ENCODE measurements at places on chromosomes 2 and 18. TPM values are rescaled to one million over a fixed set of nuclear protein-coding genes. Genes with fewer than 3 reads are reported as not detected.

DNA sequence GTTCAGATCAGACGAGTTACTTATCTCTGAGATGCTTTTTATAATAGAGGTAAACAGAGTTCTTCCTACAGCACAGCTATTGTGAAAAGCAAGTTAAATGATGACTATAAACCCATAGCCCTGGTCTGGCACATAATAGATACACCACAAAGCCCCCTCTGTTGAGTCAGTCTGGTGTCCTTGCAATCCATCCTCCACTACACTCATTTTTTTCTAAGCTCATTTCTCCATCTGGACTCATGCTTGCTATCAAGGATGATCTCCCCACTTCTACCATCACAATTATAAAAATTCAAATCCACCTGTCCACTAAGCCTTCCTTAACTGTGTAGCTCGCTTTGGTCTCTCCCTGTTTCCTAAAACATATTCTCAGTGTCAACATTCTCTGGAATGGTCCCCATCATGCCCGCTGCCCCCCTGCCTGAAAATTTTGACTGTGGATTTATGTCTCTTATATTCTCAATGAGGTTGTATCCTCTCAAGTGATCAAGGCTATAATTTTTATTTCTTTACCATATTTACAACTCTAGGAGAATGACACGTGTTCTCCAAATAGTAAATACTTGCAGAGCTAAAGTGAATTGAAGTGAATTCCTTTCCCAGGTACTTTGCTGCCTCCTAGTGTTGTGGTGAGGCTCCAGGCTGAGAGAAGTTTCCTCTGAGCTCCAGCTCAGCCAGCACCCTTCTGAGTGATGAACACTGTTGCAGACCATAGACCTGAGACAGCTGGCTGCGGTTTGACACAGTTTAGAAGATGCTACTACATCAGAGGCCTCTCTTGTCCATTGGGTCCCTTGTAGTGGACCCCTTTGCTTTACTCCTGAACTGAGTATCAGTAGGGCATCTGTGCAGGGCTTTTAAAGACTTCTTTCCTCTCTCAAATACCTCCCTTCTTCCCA is 108.7 kb downstream of the DPP10 start:
- peak; percentile 76 for DNase-seq

- DNase-seq, result no peak
Observed at GRCh38 chr2:27652790-27653189, 10.6 kb downstream of the SUPT7L start.

GRCh38 chr2:28082131-28082530 is 191.6 kb downstream of the BABAM2 start:
- DNase-seq, result no peak

DNA sequence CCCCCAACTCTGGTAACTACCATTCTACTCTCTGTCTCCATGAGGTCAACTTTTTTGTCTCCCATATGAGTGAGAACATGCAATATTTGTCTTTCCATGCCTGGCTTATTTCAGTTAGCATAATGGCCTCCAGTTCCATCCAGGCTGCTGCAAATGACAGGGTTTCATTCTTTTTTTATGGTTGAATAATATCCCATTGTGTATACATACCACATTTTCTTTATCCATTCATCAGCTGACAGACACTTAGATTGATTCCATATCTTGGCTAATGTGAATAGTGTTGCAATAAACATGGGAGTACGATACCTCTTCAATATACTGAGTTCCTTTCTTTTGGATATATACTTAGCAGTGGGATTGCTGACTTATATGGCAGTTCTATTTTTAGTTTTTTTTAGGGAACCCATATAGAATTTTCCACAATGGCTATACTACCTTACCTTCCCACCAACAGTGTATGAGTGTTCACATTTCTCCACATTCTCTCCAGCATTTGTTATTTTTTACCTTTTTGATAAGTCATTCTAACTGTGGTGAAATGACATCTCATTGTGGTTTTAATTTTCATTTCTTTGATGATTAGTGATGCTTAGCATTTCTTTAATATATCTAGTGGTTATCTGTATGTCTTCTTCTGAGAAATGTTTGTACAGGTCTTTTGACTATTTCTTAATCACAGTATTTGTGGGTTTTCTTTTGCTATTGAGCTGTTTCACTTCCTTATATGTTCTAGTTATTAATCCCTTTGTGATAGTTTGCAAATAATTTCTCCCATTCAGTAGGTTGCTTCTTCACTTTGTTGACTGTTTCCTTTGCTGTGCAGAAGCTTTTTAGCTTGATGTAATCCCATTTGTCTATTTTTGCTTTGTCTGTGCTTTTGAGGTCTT is 112.2 kb downstream of the SRBD1 start:
- DNase-seq, result no peak

DNA sequence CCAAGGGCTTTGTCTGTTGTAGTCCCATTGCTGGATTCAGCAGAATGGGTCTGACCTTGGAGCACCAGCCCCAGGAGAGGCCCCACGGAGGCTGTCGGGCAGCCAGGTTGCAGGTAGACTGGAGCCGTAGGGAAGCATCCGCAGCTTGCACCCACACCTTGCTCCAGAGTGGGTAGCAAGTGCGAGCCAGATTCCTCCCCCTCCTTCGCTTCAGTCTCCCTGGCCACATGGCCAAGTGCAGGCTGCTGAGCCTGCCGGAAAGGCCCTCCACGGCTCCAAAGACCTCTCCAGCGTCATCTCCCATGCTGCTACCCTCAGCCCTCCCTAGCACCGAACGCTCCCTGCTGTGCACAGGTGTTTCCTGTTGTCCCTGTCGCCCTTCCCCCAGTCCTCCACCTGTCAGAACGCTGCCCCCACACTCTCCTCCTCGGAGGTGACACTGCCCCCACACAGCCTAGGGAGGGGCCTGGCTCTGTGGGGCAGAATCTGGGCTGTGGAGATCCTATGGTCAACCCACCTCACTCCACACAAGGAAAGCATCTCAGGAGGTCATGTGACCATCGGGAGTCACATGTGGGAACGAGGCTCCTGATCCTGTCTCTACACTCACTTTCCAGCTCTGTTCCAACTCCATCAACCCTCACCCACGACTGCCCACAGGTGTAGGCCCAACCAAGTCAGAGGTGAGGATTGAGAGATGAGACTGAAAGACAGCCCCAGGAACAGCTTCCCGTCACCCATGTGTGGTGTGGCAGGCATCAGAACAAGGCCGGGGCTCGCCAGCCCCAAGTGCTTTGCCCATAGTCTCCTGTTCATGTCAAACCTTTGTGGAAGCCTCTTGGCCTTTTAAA is 8.3 kb downstream of the KCNF1 start:
- DNase-seq, result no peak

DNA sequence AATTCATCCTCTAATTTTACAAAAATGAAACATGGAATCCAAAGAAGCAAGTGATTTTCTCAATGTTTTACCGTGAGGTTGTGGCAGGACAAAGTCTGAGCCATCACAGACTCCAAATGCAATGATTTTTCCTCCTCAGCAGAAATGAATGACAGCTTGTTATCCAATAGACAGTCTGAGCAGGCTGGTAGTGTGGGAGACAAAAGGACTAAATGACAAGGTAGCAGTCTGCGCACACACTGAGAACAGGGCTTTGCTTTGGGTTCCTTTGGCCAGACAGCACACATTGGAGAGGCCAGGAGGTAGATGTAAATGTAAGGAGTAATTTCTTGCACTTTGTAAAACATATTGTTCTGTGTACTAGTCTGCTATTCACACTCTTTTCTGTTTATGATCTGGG is 50.3 kb upstream of the RGPD4 start:
- no peak for DNase-seq

- DNase-seq, result peak; percentile 50
Observed at GRCh38 chr2:86368161-86368824, 30.9 kb upstream of the REEP1 start.

DNA sequence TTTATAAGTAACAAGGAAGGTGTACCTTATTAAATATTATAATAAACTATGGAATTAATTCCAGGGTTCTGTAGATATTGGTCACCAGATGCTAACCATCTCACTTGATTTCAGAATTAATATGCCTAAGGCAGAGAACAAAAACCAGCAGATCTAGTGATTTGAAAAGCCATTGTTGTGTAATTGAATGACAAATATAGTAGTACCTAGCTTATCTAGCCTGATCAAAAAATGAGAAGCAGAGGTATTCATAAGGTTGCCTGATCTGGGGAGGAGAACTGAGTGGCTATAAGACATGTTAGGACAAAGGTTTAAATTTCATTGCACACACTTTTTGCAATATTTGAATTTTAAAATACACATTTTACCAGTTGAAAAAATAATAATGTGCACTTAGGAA is 132.0 kb upstream of the UBE2E3 start:
- DNase-seq, result no peak

- no peak for DNase-seq
Observed at GRCh38 chr18:13313006-13313686, 94.6 kb downstream of the LDLRAD4 start.

- peak; percentile 50 for DNase-seq
Observed at GRCh38 chr18:22378672-22379282, 38.9 kb downstream of the CTAGE1 start.

DNA sequence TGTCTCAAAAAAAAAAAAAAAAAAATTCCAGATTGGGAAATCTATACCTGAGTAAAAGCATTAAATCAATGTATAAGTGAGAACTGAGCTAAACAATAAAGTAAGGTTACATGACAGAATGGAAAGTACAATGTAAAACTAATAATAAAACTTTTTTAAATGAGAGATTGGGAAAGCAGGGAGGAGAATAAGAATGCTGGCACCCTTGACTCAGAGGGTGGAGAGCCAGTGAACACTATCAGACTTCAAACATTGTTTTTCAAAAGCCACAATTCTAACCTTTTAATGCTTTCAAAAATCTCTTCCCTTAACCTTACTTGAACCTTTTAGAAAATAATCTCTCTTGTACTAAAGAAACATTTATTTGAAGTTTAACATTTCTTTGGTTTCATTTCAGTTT is 63.5 kb downstream of the TBC1D8 start:
- no peak for DNase-seq

GRCh38 chr2:194526121-194526520 is 1130.9 kb upstream of the SLC39A10 start:
- DNase-seq, result no peak

DNA sequence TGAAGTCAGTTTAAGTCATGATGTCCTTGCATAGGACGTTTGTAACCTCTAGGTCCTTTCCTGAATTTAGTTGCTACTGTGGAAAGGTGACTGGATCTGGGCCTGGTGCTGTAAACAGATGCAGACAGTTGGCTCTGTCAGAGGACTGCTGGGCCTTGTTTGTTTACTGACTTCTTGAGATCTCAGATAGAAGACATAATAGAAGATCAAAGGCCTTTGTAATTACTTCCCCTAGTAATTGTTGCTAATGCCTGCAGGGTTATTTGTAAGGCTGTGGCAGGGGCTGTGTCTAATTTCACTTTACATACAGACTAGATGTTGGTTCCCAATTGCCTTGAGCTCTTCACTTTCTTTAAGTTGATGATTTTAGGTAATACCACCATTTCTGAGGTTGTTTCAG is 42.5 kb downstream of the LYPD6B start:
- DNase-seq, result no peak

DNA sequence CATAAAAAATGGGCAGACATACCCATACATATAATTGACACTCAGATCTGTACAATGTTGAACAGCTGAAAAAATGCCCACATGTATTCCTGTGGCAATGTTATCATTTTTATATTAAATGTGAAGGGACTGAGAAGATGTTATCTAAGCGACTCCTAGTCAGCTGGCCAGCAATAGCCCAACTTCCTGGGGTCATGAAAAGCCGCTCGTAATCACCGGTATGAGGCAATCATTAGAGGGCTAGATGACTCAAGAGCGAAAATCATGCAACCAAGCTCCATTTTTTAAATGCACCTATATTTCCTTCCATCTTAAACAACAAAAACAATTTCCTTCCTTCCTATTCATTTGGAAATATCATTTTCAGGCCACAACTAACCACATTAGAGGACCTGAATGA is 274.6 kb upstream of the CCDC68 start:
- no peak for DNase-seq

DNA sequence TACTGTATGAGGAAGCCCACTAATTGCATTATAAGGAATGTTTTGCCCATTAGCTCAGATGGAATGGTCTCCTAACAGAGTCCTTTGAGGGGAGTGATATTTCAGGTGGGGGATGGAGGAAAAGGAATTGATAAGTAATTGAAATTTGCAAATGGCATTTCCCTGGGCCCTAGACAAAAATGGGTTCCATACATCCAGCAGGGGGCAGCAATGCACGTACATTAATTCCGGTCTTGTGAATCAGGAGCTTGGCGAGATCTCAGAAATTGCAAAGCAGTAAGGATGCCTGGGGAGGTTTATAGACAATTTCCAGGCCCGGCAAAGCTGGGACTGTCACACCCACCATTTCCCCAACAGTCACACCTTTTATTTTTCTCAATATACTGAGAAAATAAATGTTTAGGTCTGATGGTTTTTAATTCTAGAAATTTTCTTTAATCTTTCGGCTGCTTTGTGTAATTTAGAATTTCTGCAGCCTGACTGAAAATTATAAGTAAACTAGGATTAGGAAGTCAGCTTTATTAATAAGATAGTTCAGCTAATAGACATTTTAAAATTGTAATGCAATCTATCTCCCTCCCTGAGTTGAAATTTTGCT is 122.8 kb downstream of the LYPD1 start:
- DNase-seq, result peak; percentile 69

GRCh38 chr18:48820483-48821250 is 130.1 kb downstream of the SMAD7 start:
- peak; percentile 5 for DNase-seq

DNA sequence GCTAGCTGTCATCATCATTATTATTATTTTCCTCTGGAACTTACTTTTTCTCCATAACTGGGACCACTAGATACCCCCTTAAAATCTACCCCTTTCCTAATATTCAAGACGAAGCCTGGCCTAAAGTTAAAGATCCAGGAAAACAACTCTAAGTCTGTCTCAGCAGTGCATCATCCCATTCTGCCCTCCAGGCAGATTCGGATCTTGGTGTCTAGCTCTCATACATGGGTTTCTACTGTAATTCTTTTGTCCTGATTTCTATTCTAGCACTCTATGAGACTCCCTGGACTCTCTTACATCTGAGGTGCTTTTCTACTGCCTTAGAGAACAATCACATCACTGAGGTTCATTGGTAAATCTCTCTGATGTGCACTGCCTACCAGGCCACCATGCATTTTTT is 35.5 kb downstream of the MAP2 start:
- DNase-seq, result no peak

GRCh38 chr2:214542295-214542694 is 131.4 kb downstream of the VWC2L start:
- DNase-seq, result no peak

Gene RAD51AP2
- not detected for total RNA-seq

Gene SLC40A1
- 26.3 TPM for total RNA-seq

Gene CAPN14
- 0.16 TPM for total RNA-seq

Gene SCN9A
- 35.8 TPM for total RNA-seq

Gene TMEFF2
- total RNA-seq, result not detected

Gene GRB14
- total RNA-seq, result 2.5 TPM

Gene KLHL14
- 0.64 TPM for total RNA-seq

Gene TM4SF20
- total RNA-seq, result 0.40 TPM

Gene UGT1A5
- 18.3 TPM for total RNA-seq

Gene ANKRD30BL
- total RNA-seq, result not detected

Gene CFAP65
- total RNA-seq, result 1.5 TPM

Gene IL36B
- total RNA-seq, result not detected

All from transverse colon (tissue), 4 donors.